Left ventricle myocardium superior (tissue), 1 donor: ENCODE measurements at places on chromosomes 12 and 14. TPM values are rescaled to one million over a fixed set of nuclear protein-coding genes. Genes with fewer than 3 reads are reported as not detected.

The FOXN4 gene
- total RNA-seq: not detected

DNA sequence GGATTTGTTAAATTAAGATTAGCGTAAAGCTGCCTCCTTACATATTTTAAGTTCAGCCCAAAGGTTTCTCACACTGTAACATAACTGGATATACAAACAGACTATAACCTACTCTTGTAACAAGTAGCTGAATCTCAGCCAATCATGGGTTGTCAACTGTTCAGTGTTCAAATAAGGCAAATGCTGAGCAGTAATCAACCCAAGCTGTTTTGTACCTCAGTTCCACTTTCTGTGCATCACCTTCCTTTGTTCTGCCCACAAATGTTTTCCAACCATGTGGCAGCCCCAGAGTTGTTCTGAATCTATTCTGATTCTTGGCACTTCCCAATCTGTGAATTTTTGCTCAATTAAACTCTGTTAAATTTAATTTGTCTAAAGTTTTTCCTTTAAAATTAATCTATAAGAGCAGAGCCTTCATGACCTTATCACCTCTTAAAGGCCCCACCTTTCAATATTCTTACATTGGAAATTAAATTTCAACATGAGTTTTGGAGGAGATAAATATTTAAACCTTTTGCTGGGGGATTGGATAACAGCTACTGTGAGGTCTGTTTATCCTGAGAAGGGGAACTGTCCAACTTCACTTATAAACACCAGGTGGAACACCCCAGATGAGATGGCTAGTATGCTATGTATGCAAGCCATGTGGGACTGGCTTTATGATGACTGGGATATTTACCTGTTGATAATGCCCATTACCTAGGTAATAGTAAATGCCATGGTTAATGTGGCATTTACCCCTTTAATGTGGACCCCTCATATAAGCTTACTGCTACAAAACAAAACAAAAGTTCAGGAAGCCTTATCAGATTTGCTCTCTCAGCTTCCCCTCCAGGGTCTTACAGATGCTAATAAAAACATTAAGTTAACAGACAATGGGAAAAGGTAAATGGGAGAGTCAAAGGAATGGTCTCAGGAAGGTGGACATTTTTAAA is 42.2 kb upstream of the ARID2 start:
- no peak for DNase-seq

- DNase-seq: no peak
These were observed 25.5 kb downstream of the ADIPOR2 start for GRCh38 chr12:1716215-1716862.

The FITM1 gene
- total RNA-seq: 140 TPM

The KRT73 gene
- total RNA-seq: not detected

- no peak for DNase-seq
These were observed 8.8 kb upstream of the CLECL1 start for GRCh38 chr12:9741726-9742125.
